Colonic mucosa (tissue), 4 donors: ENCODE measurements at places on chromosomes 6 and 20. TPM values are rescaled to one million over a fixed set of nuclear protein-coding genes. Genes with fewer than 3 reads are reported as not detected.

The KIF16B gene
- 68.7 TPM for total RNA-seq

The JPH2 gene
- total RNA-seq = 1.3 TPM

The PRSS35 gene
- total RNA-seq = 0.11 TPM

The CST5 gene
- not detected for total RNA-seq

The DDO gene
- 2.0 TPM for total RNA-seq

The PTK7 gene
- total RNA-seq = 15.9 TPM

The FOXF2 gene
- total RNA-seq = 8.4 TPM

The SOX18 gene
- total RNA-seq = 26.8 TPM

The MMP24 gene
- total RNA-seq = 0.15 TPM

The MUC22 gene
- total RNA-seq = not detected

The EYA4 gene
- not detected for total RNA-seq

The MDFI gene
- 1.1 TPM for total RNA-seq

The MTFR2 gene
- total RNA-seq = 9.8 TPM

The VSX1 gene
- not detected for total RNA-seq

The MYLK2 gene
- 0.20 TPM for total RNA-seq

The RSPO3 gene
- 1.8 TPM for total RNA-seq

The LZTS3 gene
- 7.9 TPM for total RNA-seq

The ELOVL5 gene
- total RNA-seq = 17.5 TPM

The ANKRD6 gene
- total RNA-seq = 3.1 TPM

The CNR1 gene
- 2.9 TPM for total RNA-seq

The CPNE5 gene
- total RNA-seq = 8.0 TPM

The TXLNB gene
- 0.22 TPM for total RNA-seq

The HUS1B gene
- 1.1 TPM for total RNA-seq

The TRIM40 gene
- 17.0 TPM for total RNA-seq

The DEFB124 gene
- not detected for total RNA-seq

The PRDM1 gene
- total RNA-seq = 7.2 TPM

The RAD21L1 gene
- total RNA-seq = not detected

The GINM1 gene
- 42.8 TPM for total RNA-seq

The SSTR4 gene
- not detected for total RNA-seq

The CST1 gene
- total RNA-seq = not detected

The SMLR1 gene
- not detected for total RNA-seq

The HLA-DOB gene
- total RNA-seq = 0.58 TPM

The SAPCD1 gene
- 8.9 TPM for total RNA-seq

The KHDC1L gene
- total RNA-seq = not detected

The HLA-F gene
- total RNA-seq = 58.8 TPM

The NRSN1 gene
- total RNA-seq = 0.64 TPM

The MAP1LC3A gene
- total RNA-seq = 46.2 TPM

The SIGLEC1 gene
- 2.5 TPM for total RNA-seq

The AP5S1 gene
- 20.2 TPM for total RNA-seq

The MYB gene
- total RNA-seq = 78.0 TPM

The CTAGE9 gene
- not detected for total RNA-seq

The CLVS2 gene
- 0.19 TPM for total RNA-seq

The ARMC2 gene
- 1.9 TPM for total RNA-seq

The MEI4 gene
- total RNA-seq = not detected
